Aorta (tissue), 5 donors: ENCODE measurements at places on chromosomes 7 and 10. TPM values are rescaled to one million over a fixed set of nuclear protein-coding genes. Genes with fewer than 3 reads are reported as not detected.

STX1A gene
- 14.7 TPM for total RNA-seq

GRCh38 chr7:36523371-36524101 is 133.9 kb downstream of the ANLN start:
- H3K4me1 ChIP-seq: no peaks in the 10 kb centered on the region
- no peaks in the 10 kb centered on the region for H3K36me3 ChIP-seq
- no peak overlapping the region for H3K27ac ChIP-seq
- no peak for DNase-seq
- no peaks in the 10 kb centered on the region for H3K27me3 ChIP-seq

TMEM184A gene
- 0.06 TPM for total RNA-seq

ZNF365 gene
- 2.4 TPM for total RNA-seq

- no peaks in the 10 kb centered on the region for H3K27me3 ChIP-seq
- H3K4me3 ChIP-seq: no peak overlapping the region
- no peak overlapping the region for H3K27ac ChIP-seq
- no peak for DNase-seq
- no peaks in the 10 kb centered on the region for H3K36me3 ChIP-seq
These were observed 47.1 kb downstream of the NXPH1 start for GRCh38 chr7:8480527-8480926.

- no peaks in the 10 kb centered on the region for H3K4me1 ChIP-seq
- H3K36me3 ChIP-seq: no peaks in the 10 kb centered on the region
- no peak overlapping the region for H3K4me3 ChIP-seq
- H3K27ac ChIP-seq: peak overlapping the region; percentile 13
These were observed 309.5 kb upstream of the NPVF start for GRCh38 chr7:25537662-25538375.

DNA sequence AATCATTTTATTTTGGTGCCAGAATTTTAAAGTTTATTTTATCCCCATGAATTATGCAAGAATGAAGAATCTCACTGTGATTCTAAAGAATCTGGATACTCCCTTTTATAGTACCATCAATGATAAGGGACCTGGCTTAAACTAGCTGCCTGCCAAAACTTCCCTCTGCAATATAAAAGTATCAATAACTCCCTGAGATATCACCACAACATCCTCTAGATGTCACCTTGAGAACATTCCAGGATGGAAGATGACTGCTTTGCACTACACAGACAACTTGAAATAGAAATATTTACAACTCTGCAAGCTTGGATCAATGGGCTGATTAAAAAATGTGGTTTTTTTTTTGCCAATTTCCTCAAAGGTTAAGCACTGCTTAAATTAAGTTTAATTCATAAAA is 142.1 kb downstream of the SLC25A13 start:
- peaks cover 3% of the 10 kb centered on the region for H3K36me3 ChIP-seq
- H3K27ac ChIP-seq: no peak overlapping the region
- no peak for DNase-seq
- H3K27me3 ChIP-seq: no peaks in the 10 kb centered on the region
- H3K4me3 ChIP-seq: no peak overlapping the region
- no peaks in the 10 kb centered on the region for H3K4me1 ChIP-seq

ZNF488 gene
- 0.12 TPM for total RNA-seq

DNA sequence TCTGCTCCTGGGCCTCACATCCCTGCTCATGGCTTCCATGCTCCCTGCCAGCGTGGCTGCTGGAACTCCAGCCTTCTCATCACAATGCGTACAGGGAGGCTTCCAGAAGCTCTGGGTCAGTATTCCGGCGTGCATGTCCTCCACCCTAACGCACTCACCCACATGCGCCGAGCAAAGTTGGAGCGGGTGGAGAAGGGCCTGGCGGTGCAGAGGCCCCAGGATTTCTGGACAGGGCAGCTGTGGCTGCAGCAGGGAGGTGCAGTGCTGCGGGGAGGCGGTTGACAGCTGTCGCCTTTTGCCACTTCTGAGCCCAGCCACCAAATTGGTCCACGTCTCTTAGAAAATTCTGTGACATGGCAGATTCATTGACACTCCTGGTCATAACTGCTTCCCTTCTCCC is 33.6 kb upstream of the FAM20C start:
- peak; percentile 23 for DNase-seq
- H3K36me3 ChIP-seq: no peaks in the 10 kb centered on the region
- no peak overlapping the region for H3K4me3 ChIP-seq
- no peaks in the 10 kb centered on the region for H3K27me3 ChIP-seq
- H3K27ac ChIP-seq: no peak overlapping the region

GRCh38 chr10:536935-537334 is 152.5 kb downstream of the DIP2C start:
- no peak overlapping the region for H3K4me3 ChIP-seq
- no peaks in the 10 kb centered on the region for H3K36me3 ChIP-seq
- no peaks in the 10 kb centered on the region for H3K27me3 ChIP-seq
- peak; percentile 50 for DNase-seq
- H3K27ac ChIP-seq: no peak overlapping the region

DNA sequence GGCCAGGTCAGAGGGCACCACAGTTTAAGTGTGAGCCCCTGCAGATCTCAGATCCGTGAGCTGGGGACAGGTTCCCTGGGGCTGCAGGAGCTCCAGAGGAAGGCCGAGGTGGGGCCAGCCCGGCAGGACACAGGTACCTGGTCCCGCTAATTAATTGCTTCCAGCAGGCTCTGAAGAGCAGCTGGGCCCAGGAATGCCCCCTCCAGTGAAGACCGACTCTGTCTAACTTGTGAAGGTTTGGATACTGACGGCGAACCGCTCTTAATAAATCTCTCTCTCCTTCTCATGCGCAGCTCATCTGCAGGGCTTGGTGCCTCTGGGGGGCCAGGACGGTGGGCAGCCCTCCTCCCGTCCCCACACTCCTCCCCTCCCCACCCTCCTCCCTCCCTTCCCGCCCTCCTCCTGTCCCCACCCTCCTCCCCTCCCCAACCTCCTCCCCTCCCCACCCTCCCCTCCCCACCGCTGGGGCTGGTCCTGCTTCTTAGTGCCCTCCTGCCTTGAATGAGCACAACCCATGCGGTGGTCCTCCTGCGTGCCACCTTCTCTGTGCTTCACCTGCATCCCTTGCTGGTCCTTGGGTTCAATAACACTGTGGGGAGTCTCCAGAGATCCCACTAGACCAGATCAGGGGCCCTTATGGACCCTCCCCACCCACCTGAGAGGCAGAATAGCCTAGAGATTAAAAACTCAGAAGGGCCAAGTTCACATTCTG is 38.3 kb downstream of the PDGFA start:
- no peaks in the 10 kb centered on the region for H3K36me3 ChIP-seq
- H3K27ac ChIP-seq: no peak overlapping the region
- no peaks in the 10 kb centered on the region for H3K27me3 ChIP-seq
- no peak overlapping the region for H3K4me3 ChIP-seq
- peak; percentile 38 for DNase-seq

PARD3 gene
- total RNA-seq: 27.7 TPM

GNB2 gene
- 185 TPM for total RNA-seq

GRCh38 chr10:76456197-76456596 is 1024.8 kb downstream of the LRMDA start:
- H3K27me3 ChIP-seq: no peaks in the 10 kb centered on the region
- H3K27ac ChIP-seq: peak overlapping the region; percentile 25
- H3K36me3 ChIP-seq: no peaks in the 10 kb centered on the region

CUX1 gene
- 136 TPM for total RNA-seq

GRCh38 chr10:24947304-24948097 is 4.9 kb downstream of the PRTFDC1 start:
- H3K4me1 ChIP-seq: no peaks in the 10 kb centered on the region
- H3K27me3 ChIP-seq: no peaks in the 10 kb centered on the region
- H3K4me3 ChIP-seq: no peak overlapping the region

GRCh38 chr10:118449521-118449920 is 107.4 kb upstream of the FAM204A start:
- no peaks in the 10 kb centered on the region for H3K4me1 ChIP-seq
- H3K36me3 ChIP-seq: no peaks in the 10 kb centered on the region
- no peak for DNase-seq
- H3K4me3 ChIP-seq: no peak overlapping the region
- H3K27ac ChIP-seq: no peak overlapping the region
- no peaks in the 10 kb centered on the region for H3K27me3 ChIP-seq

GRCh38 chr7:8637322-8637721 is 203.9 kb downstream of the NXPH1 start:
- H3K27ac ChIP-seq: no peak overlapping the region
- no peak overlapping the region for H3K4me3 ChIP-seq
- H3K4me1 ChIP-seq: no peaks in the 10 kb centered on the region
- H3K36me3 ChIP-seq: no peaks in the 10 kb centered on the region

GRM3 gene
- not detected for total RNA-seq

CYP3A5 gene
- 3.4 TPM for total RNA-seq

- DNase-seq: peak; percentile 67
- no peaks in the 10 kb centered on the region for H3K27me3 ChIP-seq
- no peaks in the 10 kb centered on the region for H3K36me3 ChIP-seq
- H3K4me1 ChIP-seq: no peaks in the 10 kb centered on the region
These were observed at the start of gene C10orf67 for GRCh38 chr10:23344241-23344841. Gene C10orf67, minus strand, starts transcription at chr10:23344797. Its CDS starts 23 bp downstream, at chr10:23344774.

TRIM24 gene
- 13.8 TPM for total RNA-seq

- H3K4me3 ChIP-seq: no peak overlapping the region
- no peak for DNase-seq
- no peaks in the 10 kb centered on the region for H3K36me3 ChIP-seq
- peaks cover 21% of the 10 kb centered on the region for H3K4me1 ChIP-seq
- H3K27ac ChIP-seq: no peak overlapping the region
These were observed 179.4 kb downstream of the CPEB3 start for GRCh38 chr10:92111336-92111939.

- no peaks in the 10 kb centered on the region for H3K4me1 ChIP-seq
- H3K36me3 ChIP-seq: peaks cover 13% of the 10 kb centered on the region
- no peak for DNase-seq
- no peak overlapping the region for H3K27ac ChIP-seq
These were observed 2.0 kb downstream of the OPN1SW start for GRCh38 chr7:128773604-128774003.

- peak; percentile 65 for DNase-seq
- no peaks in the 10 kb centered on the region for H3K27me3 ChIP-seq
- H3K36me3 ChIP-seq: no peaks in the 10 kb centered on the region
- no peak overlapping the region for H3K4me3 ChIP-seq
- no peak overlapping the region for H3K27ac ChIP-seq
These were observed 54.3 kb downstream of the PRKAG2 start for GRCh38 chr7:151822541-151823181.

DNA sequence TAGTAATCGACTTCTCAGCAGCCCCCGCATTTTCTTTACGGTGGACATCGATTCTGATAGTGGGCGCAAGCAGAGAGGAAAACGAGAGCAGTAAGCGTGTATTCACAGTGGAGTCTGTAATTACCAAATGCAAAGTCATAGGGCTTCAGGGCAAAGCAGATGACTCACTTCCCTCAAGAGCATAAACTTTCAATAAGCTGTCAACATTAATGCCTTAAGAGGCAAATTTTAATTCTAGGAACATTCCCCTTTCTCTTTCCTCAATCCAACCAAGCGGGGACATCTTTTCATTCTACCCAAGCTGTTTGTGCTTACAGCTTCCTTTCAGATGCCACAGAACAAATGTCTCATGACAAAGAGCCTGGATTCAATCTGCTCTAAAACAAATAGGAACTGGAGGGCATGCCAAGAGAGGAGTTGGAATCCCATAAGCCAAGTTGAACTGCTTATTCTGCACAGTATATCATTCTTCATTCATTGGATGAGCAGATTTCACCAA is 48.6 kb downstream of the MALSU1 start:
- H3K27me3 ChIP-seq: peaks cover 1% of the 10 kb centered on the region
- no peaks in the 10 kb centered on the region for H3K36me3 ChIP-seq
- H3K27ac ChIP-seq: no peak overlapping the region
- no peak overlapping the region for H3K4me3 ChIP-seq

- H3K27ac ChIP-seq: no peak overlapping the region
- DNase-seq: no peak
- H3K4me1 ChIP-seq: no peaks in the 10 kb centered on the region
- H3K27me3 ChIP-seq: no peaks in the 10 kb centered on the region
- no peaks in the 10 kb centered on the region for H3K36me3 ChIP-seq
- no peak overlapping the region for H3K4me3 ChIP-seq
These were observed 501.7 kb downstream of the PARD3 start for GRCh38 chr10:34313353-34313752.

- H3K36me3 ChIP-seq: no peaks in the 10 kb centered on the region
- H3K4me3 ChIP-seq: no peak overlapping the region
- H3K4me1 ChIP-seq: no peaks in the 10 kb centered on the region
- H3K27me3 ChIP-seq: no peaks in the 10 kb centered on the region
- DNase-seq: no peak
These were observed 410.2 kb upstream of the KLF6 start for GRCh38 chr10:4195213-4195612.

ABCA13 gene
- 0.12 TPM for total RNA-seq

DRGX gene
- total RNA-seq: not detected

DNA sequence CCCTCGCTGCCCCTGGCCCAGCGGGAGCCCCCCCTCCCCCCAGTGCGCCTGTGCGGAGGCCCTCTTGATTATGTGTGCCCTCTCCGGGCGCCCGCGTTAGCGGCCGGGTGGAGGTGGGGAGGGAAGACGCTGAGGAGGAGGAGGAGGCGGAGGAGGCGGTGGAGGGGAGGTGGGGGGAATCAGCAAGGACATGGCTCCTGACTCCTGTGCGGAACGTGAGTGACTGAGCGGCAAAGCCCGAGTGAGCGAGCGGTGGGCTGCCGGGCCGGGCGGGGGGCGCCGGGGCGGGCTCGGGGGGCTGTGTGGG is 201 bp downstream of the MLLT10 start:
- DNase-seq: no peak
- no peaks in the 10 kb centered on the region for H3K27me3 ChIP-seq
- no peaks in the 10 kb centered on the region for H3K4me1 ChIP-seq
- H3K27ac ChIP-seq: peak overlapping the region; percentile 27
- peak overlapping the region; percentile 75 for H3K4me3 ChIP-seq
- no peaks in the 10 kb centered on the region for H3K36me3 ChIP-seq

- DNase-seq: peak; percentile 25
- H3K4me1 ChIP-seq: no peaks in the 10 kb centered on the region
- H3K4me3 ChIP-seq: no peak overlapping the region
- no peaks in the 10 kb centered on the region for H3K27me3 ChIP-seq
- H3K36me3 ChIP-seq: no peaks in the 10 kb centered on the region
These were observed 1.1 kb upstream of the FEZF1 start for GRCh38 chr7:122305475-122306319.

DNA sequence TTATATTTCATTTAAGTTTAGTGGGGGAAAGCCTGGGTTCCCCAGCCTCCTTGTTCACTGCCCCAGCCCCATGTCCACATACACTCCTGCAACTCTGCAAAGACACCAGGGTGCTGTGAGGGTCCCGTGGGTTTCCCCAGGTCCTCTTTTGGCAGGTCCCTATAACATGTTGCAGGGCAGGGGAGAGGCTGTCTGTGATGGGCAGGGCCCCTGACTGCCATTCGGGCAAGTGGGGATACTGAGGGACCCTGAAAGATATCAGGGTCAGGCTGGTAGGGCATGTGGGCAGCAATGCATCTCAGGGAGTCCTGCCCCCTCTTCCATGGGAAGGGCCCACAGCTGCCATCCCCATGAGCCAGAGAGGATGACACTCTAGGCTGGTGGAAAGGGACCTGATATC is 28.4 kb downstream of the RASGEF1A start:
- no peaks in the 10 kb centered on the region for H3K4me1 ChIP-seq
- no peak overlapping the region for H3K27ac ChIP-seq
- H3K36me3 ChIP-seq: no peaks in the 10 kb centered on the region
- H3K4me3 ChIP-seq: no peak overlapping the region
- H3K27me3 ChIP-seq: no peaks in the 10 kb centered on the region
- no peak for DNase-seq

PNLIP gene
- total RNA-seq: 2.7 TPM
